ENCODE measurements at places on chromosomes 6 and 20. TPM values are rescaled to one million over a fixed set of nuclear protein-coding genes. Genes with fewer than 3 reads are reported as not detected.

Gene NFATC2
- not detected for total RNA-seq

Gene TFAP2A
- total RNA-seq: 10.2 TPM

Gene CYP39A1
- total RNA-seq: 2.1 TPM

Gene AFG1L
- total RNA-seq: 1.6 TPM

Gene SEL1L2
- not detected for total RNA-seq

Gene ZNF318
- total RNA-seq: 12.2 TPM

Gene PEX6
- total RNA-seq: 25.1 TPM

Gene KLHDC3
- 109 TPM for total RNA-seq

Gene BNIP5
- total RNA-seq: not detected

Gene CLPSL2
- not detected for total RNA-seq

Gene DCDC2
- not detected for total RNA-seq

Gene C2
- total RNA-seq: 0.47 TPM

Gene MOCS1
- 13.7 TPM for total RNA-seq

GRCh38 chr6:6825193-6825784 is 236.8 kb downstream of the LY86 start:
- H3K4me3 ChIP-seq: no peak overlapping the region
- H3K27me3 ChIP-seq: no peaks in the 10 kb centered on the region
- no peaks in the 10 kb centered on the region for H3K36me3 ChIP-seq
- DNase-seq: no peak
- H3K27ac ChIP-seq: no peak overlapping the region

DNA sequence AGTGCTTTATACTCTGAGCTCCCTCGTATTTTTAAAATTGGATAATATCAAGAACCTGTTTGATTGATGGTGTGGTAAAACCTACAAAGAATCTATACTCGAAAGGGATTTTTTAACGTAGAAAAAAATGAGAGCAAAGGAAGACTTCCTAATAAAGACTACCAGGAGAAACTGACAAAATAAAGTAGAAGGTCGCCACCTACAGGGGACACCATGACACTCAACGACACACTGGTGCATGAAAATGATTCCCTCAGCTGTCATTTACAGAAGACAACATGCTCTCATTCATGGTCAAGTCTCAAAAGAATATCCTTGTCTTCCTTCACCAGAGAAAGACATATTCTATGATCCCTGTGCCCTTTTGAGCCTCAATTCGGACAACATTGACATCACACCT is 10.1 kb upstream of the NHSL1 start:
- H3K27me3 ChIP-seq: no peaks in the 10 kb centered on the region
- H3K4me1 ChIP-seq: no peaks in the 10 kb centered on the region
- no peak overlapping the region for H3K27ac ChIP-seq
- no peaks in the 10 kb centered on the region for H3K36me3 ChIP-seq

- H3K4me1 ChIP-seq: no peaks in the 10 kb centered on the region
- no peak overlapping the region for H3K27ac ChIP-seq
- H3K27me3 ChIP-seq: no peaks in the 10 kb centered on the region
- no peak for DNase-seq
These were observed 463.5 kb upstream of the FLRT3 start for GRCh38 chr20:14800707-14801425.

GRCh38 chr20:1883986-1884385 is 11.2 kb upstream of the SIRPA start:
- no peaks in the 10 kb centered on the region for H3K27me3 ChIP-seq
- no peak overlapping the region for H3K4me3 ChIP-seq
- H3K4me1 ChIP-seq: no peaks in the 10 kb centered on the region
- no peak for DNase-seq
- H3K36me3 ChIP-seq: no peaks in the 10 kb centered on the region
- no peak overlapping the region for H3K27ac ChIP-seq

GRCh38 chr20:22027423-22027822 is 322.0 kb downstream of the PAX1 start:
- H3K27me3 ChIP-seq: no peaks in the 10 kb centered on the region
- H3K4me1 ChIP-seq: no peaks in the 10 kb centered on the region
- DNase-seq: no peak
- no peak overlapping the region for H3K4me3 ChIP-seq

- H3K27me3 ChIP-seq: no peaks in the 10 kb centered on the region
- H3K36me3 ChIP-seq: no peaks in the 10 kb centered on the region
- no peak for DNase-seq
- H3K4me1 ChIP-seq: peaks cover 13% of the 10 kb centered on the region
- no peak overlapping the region for H3K4me3 ChIP-seq
- no peak overlapping the region for H3K27ac ChIP-seq
These were observed 292.8 kb downstream of the CDC5L start for GRCh38 chr6:44680202-44680720.

DNA sequence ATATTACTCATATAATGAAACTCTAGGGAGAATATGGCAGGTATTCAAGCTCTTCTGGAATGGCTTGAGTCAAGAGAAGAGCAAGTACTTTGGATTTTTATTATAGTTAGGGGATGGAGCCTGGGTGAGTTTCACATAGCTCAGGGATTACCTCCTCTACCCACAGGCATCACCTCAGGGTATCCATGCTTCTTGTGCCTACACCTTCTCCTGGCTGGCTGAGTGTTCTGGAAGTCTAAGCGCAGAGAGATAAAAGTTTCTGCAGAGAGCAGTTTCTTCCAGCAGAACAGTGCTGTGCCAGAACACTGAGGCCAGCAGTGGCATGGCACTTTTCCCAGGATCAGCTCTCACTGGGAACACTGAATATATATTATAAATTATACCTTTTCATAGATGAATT is 199.7 kb upstream of the KCNQ5 start:
- DNase-seq: no peak
- H3K4me1 ChIP-seq: peaks cover 9% of the 10 kb centered on the region
- no peaks in the 10 kb centered on the region for H3K27me3 ChIP-seq
- no peaks in the 10 kb centered on the region for H3K36me3 ChIP-seq
- no peak overlapping the region for H3K4me3 ChIP-seq
- no peak overlapping the region for H3K27ac ChIP-seq

DNA sequence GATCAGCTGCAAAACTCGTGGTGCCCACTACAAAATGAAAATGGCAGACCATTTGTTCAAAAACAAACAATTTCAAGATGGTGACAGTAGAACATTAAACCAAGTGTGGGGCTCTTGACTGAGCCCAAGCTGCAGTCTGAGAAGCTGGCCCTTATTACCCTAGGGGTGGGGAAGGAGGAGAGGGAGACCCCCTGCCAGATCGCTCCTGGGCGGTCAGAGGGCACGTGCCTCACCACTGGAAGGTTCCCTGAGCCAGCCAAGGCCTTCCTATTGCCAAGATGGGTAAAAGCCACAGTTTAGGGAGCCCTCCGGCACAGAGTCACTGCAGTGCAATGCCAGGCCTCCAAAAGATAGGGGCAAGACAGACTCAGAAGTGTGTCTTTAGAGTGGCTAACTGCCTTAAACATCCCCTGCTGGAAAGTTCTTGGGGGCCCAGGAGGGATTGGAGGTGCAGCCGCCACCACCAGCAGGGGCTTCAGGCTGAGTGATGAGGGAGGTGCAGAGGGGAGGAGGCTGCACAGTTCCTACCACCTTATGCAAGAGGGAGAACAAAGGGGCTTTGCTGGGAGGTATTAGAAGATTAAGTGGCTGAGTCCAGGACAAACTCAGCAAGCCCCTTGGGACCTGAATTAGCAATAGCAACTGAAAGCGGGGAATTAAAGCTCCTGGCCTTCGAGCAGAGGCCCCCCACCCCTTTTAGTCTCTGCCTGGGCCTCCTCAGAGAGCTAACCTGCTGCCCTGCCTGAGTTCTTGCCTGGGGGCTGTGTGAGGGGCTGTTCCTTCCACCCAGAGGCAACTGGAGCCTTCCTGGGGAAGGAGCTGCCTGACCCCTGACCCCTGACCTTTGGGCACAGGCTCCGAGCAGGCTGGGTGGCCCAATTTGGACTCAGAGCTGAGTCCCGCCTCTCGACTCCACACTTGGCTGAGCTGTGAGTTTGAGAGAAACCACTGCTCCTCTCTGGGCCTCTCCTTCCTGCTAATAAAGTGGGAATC is 88.4 kb downstream of the VEGFA start:
- no peak for DNase-seq
- no peaks in the 10 kb centered on the region for H3K27me3 ChIP-seq
- no peak overlapping the region for H3K4me3 ChIP-seq

- H3K4me1 ChIP-seq: no peaks in the 10 kb centered on the region
- DNase-seq: no peak
- H3K27me3 ChIP-seq: no peaks in the 10 kb centered on the region
These were observed 808.3 kb downstream of the TFAP2A start for GRCh38 chr6:9606435-9607134.

DNA sequence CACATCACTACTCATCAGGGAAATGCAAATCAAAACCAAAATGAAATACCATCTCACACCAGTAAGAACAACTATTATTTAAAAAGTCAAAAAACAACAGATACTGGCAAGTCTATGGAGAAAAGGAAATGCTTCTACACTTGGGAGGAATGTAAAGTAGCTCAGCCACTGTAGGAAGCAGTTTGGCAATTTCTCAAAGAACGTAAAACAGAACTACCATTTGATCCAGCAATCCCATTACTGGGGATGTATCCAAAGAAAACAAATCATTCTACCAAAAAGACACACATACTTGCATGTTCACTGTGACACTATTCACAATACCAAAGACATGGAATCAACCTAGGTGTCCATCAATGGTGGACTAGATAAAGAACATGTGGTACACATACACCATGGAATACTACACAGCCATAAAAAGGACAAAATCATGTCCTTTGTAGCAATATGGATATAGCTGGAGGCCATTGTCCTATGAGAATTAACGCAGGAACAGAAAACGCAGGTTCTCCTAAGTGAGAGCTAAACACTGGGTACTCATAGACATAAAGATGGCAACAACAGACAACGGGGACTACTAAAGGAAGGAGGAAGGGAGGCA is 260.4 kb downstream of the RNGTT start:
- H3K27ac ChIP-seq: no peak overlapping the region
- H3K36me3 ChIP-seq: 0 out of 2 replicates have a peak, but pooled peaks cover 3% of the 10 kb centered on the region
- DNase-seq: no peak
- H3K4me1 ChIP-seq: no peaks in the 10 kb centered on the region

- H3K27me3 ChIP-seq: no peaks in the 10 kb centered on the region
- no peaks in the 10 kb centered on the region for H3K4me1 ChIP-seq
- no peaks in the 10 kb centered on the region for H3K36me3 ChIP-seq
- no peak overlapping the region for H3K27ac ChIP-seq
These were observed 100.7 kb downstream of the SGK1 start for GRCh38 chr6:134217105-134217797.

DNA sequence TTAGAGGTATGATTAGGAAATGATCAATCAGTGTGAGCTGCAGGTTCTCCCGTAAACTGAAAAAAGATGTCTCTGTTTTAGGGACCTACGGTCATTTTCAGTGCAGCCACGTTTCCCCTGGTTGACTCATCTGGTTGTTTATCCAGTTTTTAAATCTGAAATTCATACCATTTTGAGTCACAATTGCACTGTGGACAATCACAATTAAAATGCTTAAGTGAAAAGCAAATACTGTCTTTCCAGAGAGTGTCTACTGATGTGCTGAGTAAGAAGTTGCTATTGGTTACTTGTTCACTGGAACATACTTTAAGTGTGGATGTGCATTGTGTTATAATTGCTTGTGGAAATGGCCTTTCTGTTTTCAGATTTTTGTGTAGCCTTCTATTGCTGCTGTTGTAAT is 305.1 kb upstream of the SASH1 start:
- no peaks in the 10 kb centered on the region for H3K27me3 ChIP-seq
